ENCODE measurements at places on chromosomes 13 and 19.

GRCh38 chr19:38730731-38731589 lies 13.3 kb downstream of the CAPN12 start:
- no peak for DNase-seq

DNA sequence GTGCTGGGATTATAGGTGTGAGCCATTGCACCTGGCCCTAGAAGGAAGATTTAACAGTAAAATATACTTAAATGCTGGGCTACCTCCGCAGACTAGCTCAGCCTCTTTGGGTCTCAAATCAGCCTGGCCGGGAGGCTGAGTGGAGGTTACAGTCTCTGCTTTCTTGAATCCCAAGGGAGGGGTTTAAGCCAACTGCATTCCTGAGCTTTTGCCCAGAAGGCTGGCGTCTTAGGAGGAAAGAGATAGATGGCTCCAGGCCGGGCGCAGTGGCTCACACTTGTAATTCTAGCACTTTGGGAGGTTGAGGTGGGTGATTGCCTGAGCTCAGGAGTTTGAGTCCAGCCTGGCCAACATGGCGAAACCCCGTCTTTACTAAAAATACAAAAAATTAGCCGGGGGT lies 623 bp upstream of the C5AR1 start:
- DNase-seq, result no peak

DNA sequence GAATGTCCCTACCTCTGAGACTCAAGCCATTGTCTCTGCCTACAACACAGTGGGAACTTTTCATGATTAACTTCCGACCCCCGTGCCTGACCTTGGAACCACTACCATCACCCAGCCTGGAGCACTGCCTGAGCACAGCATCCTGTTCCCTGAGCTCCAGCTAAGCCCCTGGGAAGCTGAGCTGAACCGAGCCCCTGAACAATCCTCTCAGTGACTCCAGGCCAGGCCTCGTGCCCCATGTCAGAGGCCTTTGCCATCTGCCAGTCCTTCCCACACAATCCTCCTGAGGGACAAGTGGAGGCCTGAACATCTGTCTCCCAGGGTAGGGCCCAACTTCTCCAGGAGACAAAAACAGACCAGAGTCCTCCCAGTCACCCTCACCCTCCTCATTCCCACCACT lies 17.5 kb downstream of the CEACAM3 start:
- DNase-seq, result no peak

GRCh38 chr19:4693471-4694121 lies 23.5 kb upstream of the MYDGF start:
- DNase-seq, result no peak
